ENCODE measurements at places on chromosomes 3 and 15. TPM values are rescaled to one million over a fixed set of nuclear protein-coding genes. Genes with fewer than 3 reads are reported as not detected.

DNA sequence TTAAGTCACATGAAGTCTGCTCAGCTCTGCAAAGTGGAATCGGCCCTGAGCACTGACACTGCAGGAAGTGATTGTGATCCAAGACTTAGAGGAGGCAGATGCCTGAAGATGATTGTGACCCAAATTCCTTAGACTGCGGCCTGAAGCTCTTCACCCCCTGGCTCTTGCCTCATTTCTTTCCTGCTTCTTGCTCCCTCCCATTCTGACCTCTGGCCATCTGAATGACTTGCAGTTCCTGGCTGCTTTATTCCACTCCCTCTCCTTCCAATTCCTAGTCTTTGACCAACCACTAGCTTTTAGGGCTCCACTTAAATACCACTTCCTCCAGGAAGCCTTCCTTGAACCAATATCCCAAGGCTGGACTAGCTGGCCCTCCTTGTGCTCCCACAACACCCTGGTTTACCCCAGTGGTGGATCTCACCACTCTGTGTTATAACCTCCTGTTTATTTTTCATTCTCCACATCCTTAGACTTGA is 9.9 kb upstream of the EPB42 start:
- no peaks in the 10 kb centered on the region for H3K36me3 ChIP-seq
- peaks cover 12% of the 10 kb centered on the region for H3K27me3 ChIP-seq
- no peak for DNase-seq
- H3K27ac ChIP-seq = no peak overlapping the region
- no peak overlapping the region for H3K4me3 ChIP-seq

GRCh38 chr15:40498418-40498817 is 27.6 kb downstream of the CHST14 start:
- no peaks in the 10 kb centered on the region for H3K36me3 ChIP-seq
- H3K27me3 ChIP-seq = peaks cover 17% of the 10 kb centered on the region
- no peak overlapping the region for H3K4me3 ChIP-seq
- no peak overlapping the region for H3K27ac ChIP-seq
- DNase-seq = peak; percentile 80
- peaks cover 2% of the 10 kb centered on the region for H3K4me1 ChIP-seq

The ZNF80 gene
- not detected for total RNA-seq

The RLBP1 gene
- not detected for total RNA-seq

The IL5RA gene
- not detected for total RNA-seq

The RETNLB gene
- not detected for total RNA-seq

- H3K4me1 ChIP-seq = no peaks in the 10 kb centered on the region
- H3K27ac ChIP-seq = no peak overlapping the region
- no peaks in the 10 kb centered on the region for H3K36me3 ChIP-seq
These were observed 27.3 kb downstream of the BCL2L10 start for GRCh38 chr15:52085299-52085698.

Measured in fibroblast of lung (primary cell).